ENCODE measurements at places on chromosomes 6 and 20.
A peak's percentile ranks its signal among the peaks of the same experiment; 100 is the strongest.

DNA sequence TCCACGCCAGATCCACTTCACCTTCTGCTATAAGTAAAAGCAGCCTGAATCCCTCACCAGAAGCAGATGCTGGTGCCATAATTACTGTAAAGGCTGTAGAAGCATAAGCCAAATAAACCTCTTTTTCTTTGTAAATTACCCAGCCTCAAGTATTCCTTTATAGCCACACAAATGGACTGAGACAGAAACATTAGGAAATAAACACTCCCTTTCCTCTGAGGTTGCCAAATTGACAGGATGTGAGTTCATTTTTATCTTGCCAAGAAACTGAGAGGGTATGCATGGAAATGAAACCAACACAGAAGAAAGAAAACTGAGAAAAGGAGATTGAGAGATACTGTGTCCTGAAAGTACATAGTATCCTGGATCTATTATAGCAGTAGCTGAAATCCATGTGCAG lies 481.2 kb downstream of the HAO1 start:
- DNase-seq: no peak

- no peak for DNase-seq
These were observed 19.3 kb downstream of the TMEM74B start for GRCh38 chr20:1165521-1165920.

DNA sequence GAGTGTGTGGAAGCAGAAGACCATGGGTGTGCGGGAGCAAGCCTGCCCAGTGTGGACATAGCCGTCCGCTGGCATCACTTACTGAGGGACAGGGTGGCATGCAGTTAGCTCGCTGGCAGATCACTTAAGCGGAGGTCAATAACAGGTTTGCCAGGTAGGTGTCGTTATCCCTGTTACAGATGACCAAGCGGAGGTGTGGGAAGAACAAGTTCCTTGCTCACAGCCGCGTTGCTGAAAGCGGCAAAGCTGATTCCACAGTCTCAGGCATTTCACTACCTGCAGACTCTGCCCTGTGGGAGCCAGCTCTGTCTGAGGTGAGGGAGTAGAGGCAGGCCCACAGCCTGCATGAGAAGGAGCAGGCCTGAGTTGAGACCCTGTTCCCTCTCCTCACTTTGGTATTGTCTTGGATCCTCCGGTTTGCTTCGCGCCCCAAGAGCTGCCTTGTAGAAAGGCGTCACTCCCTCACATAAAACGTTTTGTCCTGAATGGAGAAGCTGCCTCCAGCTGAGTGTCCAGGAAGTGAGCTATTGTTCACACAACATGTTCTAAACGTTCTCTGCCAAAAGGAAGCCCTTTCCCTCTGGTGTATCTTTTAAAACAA lies 96.9 kb downstream of the TCP11 start:
- no peak for DNase-seq

DNA sequence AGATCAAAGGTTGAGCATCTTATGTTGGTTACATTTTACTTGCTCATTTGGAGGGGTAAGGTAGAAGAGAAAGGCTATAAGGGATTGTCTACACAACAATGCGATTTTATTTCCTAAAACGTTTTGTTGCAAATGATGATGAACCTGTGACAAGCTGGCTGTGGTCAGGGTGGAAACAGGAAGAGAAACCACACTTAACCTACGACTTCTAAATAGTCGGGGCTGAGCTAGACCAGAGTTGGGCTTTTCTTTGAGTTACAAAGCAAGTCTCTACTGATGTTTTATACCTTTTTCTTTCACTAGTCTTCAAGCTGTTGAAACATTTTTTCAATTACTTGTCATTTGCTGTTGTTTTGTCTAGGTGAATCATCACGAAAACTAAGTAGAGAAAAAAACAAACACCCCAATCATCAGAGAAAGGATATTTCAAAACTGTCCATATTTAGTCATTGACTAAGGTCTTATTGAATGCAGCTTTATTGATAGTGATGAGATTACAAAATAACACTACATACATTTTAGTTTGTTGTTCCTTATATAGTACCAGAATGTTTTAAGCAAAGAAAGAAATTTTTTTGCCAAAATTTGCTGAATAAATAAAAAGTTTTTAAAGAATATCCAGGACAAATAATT lies 18.0 kb downstream of the KLHL31 start:
- no peak for DNase-seq

- no peak for DNase-seq
These were observed 39.3 kb downstream of the DACT2 start for GRCh38 chr6:168280020-168280898.

DNA sequence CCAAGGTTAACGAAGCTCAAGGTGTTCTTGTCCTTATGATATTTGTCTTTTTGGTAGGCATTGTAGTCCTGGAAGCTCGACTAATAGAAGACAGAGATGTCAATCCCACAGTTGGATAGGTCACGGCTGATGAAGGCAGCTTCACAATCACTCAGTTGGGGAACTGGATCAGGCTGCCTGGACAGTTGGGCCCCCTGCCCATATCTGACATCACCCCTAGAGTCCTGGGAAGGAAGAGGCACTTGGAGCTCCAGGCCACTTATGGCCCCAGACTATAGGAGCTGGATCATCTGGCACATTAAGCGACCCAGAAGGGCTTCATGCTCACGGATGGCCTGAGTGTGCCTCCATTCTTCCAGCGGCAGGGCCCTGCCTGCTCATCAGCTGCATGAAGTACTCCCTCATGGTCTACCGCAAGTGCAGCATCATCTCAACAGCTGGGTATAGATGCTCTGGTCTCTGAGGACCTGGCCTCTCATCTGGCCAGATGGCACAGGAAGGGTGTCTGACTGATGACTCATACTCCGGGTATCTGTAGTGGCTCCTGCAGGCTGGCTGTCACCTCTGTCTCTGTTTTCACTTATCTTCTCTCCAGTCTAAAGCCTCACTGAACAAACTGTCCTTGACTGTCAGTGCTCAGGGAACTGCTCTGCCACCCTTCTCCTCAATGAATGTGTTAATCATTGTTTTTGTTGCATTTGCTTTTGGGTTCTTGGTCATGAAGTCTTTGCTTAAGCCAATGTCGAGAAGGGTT lies 29.2 kb upstream of the SSR1 start:
- no peak for DNase-seq

DNA sequence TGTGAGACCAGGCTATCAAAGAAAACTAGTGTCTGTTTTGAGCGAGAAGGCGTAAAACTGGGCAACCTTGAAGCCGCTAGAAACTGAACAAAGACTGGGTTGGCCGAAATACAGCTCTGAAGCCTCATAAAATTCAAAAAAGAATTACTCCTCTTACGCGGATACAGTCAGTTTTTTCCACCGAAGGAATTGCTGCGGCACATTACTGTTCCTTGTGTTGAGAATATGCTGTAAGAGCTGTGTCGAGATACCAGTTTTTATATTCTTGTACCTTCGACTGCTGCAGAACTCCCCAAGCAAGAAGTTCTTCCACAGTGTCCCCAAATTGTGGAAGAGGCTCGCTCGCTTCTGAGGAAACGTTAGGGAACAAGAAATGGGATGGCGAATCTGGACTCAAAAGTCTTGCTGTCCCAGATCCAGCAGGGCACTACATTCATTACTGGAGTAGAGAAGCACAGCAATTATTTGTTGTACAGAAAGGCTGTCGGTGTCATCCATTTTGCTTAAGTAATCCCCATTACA lies 523 bp upstream of the COX7A2 start:
- DNase-seq: no peak

DNA sequence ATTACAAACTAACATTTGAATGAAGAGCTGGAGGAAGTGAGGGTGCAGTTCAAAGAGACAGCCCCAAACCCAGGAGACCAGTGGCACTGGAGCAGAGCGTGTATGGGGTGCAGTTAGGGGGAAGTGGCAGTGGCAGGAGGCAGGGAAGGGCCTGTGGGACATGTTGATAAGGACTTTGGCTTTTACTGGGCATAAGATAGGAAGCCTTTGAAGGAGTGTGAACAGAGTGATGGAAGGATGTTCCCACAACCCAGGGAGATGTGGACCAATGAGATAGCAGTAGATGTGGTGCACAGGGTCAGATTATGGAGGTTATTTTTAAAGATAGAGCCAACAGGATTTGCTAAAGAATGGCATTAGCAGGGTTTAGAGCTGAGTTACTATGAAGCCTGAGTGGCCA lies 56.4 kb downstream of the AIG1 start:
- no peak for DNase-seq

- DNase-seq: no peak
These were observed 158.8 kb upstream of the PHACTR1 start for GRCh38 chr6:12557765-12558164.

DNA sequence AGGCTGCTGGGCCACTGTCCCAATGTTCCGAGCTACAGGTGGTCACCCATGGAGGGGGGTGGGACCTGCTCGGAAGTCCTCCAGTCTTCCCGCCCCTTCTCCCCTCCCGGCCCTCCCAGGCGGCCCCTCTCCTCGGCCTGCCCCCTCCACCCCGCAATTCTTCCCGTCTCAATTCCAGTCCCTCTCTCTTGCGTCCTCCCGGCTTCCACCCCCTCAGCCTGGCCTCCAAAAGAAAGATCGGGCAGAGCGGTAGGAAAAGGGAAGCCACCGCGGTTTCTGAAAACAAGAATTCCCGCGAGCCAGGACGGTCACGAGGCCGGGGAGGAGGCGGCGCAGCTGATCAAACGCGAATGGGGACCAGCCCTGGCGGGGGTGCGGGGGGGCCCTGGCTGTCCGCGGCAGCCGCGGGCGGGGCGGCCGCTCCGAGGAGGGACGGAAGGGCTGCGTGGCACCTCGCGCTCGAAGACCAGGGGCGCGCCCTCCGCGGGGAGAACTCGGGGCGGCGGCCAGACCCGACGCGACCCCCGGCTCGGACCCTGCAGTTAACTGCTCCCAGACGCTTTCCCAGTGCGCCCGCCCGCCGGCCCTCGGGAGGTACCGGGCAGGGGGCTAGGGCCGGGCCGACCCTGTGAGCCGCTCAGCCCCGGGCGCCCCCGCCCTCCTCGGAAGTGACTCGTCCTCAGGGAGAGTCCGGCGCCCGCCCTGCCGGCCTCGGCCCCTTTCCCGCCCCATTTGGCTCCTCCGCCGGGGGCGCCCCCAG lies 1.0 kb downstream of the PXDC1 start:
- peak; percentile 42 for DNase-seq

DNA sequence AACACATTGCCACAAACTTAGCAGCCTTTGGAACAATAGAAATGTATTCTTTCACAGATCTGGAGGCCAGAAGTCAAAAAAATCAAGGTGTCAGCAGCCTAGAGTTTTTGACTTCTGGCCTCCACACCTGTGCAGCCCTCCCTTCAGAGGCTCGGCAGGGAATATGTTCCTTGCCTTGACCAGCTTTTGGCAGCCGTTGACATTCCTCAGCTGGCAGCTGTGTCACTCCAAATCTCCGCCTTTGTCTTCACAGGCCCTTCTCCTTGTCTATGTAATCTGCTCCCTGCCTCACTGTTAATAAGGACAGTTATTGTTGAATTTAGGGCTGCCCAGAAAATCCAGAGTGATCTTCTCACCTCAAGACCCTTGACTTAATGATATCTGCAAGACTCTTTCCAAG lies 17.2 kb upstream of the AHI1 start:
- no peak for DNase-seq

GRCh38 chr20:19633985-19634384 lies 124.1 kb upstream of the RIN2 start:
- no peak for DNase-seq

- DNase-seq: no peak
These were observed 19.4 kb downstream of the ERGIC3 start for GRCh38 chr20:35561268-35561667.

DNA sequence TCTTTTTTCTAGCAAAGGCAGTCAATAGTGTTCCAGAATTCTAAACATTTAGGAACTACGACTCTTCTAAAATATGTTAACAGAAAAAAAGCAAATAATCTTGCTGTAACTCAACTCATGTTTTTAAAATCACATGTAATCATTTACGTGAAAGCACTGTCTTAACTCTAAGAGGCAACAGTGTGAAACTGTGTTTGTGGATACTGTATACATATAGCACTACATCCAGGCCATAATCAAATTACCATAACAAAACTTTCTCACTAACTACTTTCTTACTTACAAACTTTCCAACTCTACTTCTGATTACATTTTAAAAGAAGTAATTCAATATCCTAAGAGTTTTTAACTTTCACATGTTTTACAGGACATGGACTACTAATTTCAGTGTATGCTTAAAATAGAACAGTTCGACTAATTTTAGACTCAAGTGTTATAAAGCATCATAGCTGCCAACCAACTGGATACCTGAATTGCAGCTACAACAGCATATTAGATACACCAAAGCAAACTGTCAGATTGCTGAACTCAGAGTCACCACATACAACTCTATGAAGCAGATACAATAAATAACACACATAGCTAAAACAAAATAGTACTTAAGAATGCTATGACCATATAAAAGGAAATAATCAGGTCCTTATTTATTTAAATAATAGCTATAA lies 121.6 kb upstream of the BEND6 start:
- DNase-seq: no peak

DNA sequence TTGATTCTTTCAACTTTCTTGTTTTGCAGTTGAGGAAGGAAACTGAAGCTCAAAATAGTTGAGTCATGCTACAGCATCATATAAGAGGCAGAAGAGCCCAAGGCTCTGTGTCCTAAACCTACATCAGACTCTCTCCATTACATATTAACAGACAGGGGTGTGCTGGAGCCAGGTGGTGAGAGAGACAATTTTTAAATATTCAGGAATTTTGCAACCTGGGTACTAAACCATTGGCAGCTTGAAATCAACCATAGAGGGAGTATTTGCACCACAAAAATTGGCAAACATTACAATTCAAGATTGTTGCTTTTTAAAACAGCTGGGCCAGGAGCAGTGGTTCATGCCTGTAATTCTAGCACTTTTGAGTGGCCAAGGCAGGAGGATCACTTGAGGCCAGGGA lies 65.8 kb upstream of the SOX4 start:
- DNase-seq: no peak

- no peak for DNase-seq
These were observed 43.0 kb upstream of the TMEM200A start for GRCh38 chr6:130322673-130323268.
